Globus pallidus (tissue), 1 donor: ENCODE measurements at places on chromosomes 2 and 18.

- no peak for DNase-seq
These were observed 26.3 kb downstream of the TUBB6 start for GRCh38 chr18:12334366-12334808.

GRCh38 chr2:144183727-144184126 is 336.2 kb downstream of the ZEB2 start:
- DNase-seq, result no peak

DNA sequence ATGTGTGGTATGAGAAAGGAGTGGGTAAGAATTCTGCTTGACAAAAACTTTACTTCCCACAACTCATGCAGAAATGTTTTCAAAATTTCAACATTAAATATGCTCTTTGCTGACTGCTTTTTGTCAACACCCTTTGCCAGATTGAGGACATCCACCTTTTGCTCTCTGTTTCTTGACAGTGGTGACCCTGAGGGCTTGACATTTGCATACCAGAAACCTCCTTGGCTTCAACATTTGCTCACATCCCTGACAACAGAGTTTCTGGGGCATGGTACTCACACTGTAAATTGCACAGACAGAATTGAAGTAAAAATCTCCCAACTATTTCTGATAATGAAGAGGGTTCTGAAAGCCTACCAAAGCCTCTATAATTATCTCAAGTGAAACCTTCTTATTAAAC is 95.7 kb downstream of the RND3 start:
- no peak for DNase-seq

DNA sequence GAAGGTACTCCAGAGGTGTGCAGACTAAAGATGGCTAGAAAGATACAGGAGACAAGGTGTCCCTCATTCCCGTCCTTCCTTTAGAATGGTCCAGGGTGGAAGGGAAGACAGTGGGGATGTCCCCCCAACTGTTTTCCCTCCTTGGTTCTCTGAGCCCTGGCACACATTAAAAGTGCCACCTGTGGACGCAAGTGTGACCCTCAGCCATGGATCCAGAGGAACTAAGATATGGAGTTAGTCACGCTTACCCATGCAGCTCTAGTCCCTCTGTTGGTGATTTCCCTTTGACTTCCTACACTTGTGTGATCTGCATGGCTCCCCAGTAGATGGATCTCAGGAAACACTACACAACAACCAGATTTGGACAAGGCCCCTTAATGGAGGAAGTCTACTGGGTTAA is 113.1 kb upstream of the SRD5A2 start:
- no peak for DNase-seq

- no peak for DNase-seq
These were observed 312.9 kb upstream of the CDH19 start for GRCh38 chr18:66916834-66917233.
